Femur (tissue), 1 donor: ENCODE measurements at places on chromosomes 6 and 20.
A peak's percentile ranks its signal among the peaks of the same experiment; 100 is the strongest.

GRCh38 chr6:41587131-41587879 is 41.1 kb downstream of the FOXP4 start:
- DNase-seq = no peak

GRCh38 chr20:530321-530720 is 13.3 kb downstream of the CSNK2A1 start:
- no peak for DNase-seq

DNA sequence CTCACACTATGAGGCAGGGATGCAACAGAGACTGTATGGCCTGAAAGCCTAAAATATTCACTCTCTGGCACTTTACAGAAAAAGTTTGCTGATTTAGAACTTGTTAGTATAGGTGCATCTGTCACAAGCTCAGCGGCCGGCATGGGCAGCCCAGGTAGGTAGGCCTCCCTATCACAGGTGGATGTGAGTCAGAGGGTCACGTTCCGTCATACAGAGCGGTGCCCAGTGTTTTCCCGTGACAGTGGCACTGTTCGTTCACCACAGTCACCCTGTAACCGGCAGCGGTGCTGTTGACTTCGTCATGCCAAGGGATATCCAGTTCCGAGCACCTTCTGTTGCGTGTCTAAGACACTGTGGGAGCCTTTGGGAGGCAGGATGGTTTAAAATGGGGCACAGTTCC is 32.9 kb upstream of the PXDC1 start:
- DNase-seq = no peak

GRCh38 chr6:35065870-35066269 is 75.3 kb downstream of the TCP11 start:
- DNase-seq = no peak

DNA sequence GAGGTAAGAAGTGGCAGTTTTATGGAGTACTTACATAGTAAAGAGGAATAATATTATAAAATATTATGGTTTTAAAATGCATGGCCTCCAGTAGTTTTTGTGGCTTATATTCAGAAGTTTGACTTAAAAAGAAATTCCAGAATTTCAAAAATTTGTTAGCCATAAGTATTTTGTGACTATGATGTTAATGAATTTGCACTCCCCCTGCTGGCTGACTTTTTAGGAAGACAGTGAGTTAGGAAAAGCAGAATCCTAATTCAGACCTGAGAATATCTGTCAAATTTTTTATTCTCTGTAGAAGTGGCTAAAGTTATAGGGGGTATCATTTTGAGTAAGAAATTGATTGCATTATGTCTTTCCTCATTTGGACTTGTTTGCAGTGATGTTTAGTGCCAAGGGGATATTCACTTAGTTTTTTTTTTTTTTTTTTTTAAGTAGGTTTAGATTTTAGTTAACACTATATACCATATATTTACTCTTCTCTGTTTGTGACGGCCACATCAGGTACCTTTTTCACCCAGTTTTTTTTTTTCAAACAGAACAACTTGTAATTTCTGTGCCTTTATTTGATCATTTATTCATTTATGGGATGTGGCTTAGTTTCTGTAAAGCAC is 40.8 kb downstream of the ZFAND3 start:
- no peak for DNase-seq

DNA sequence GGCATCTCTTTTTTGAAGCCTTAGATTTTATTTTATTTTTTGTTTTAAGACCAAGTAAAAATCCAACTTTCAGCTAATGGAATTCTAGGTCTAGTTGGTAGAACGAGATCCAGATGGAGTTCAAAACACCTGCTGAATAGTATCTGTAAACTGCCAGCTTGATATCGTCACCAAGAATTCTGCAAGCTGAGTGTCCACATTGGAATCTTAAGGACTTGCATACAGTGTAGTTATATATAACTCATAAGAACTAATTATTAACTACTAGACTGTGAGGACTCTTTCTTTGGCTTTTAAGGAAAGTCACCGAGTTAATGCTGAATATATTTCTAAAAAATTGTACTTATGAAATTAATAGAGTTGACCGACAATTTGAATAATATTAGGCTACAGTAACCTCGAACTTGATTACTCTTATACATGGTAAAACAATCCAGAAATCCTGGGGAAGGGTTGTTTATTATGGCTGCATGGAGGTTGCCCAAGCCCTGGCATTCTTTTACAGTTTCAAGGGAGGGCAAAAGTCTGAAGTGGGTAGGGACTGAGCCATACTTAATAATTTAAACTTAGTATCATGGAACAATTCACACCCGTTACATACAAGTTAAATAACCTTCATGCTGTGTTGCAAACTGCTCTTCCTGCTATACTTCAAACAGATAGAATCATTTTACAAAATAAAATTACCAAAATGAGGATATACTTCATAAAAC is 553.9 kb downstream of the PTPRT start:
- DNase-seq = no peak

GRCh38 chr6:161406646-161407045 is 132.8 kb upstream of the AGPAT4 start:
- no peak for DNase-seq

GRCh38 chr20:6618051-6618450 is 149.4 kb upstream of the BMP2 start:
- DNase-seq = peak; percentile 54

DNA sequence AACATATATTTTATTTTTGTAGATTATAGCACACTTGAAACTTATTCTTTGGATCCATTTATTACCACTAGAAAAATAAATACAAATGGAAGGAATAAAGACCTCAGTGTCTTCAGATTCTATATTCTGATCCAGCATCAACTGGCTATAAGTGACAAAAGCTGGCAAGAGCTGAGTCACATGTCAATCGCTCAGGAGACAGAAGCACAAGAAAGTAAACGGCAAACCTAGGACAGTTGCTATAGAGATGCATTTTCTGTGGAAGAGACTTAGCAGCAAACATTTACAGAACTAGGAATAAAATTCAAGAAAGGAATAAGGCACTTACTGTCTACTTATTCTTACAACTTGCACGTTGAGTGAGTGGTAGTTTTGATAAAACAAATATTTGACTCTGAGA is 230.4 kb downstream of the CLVS2 start:
- DNase-seq = no peak

- DNase-seq = no peak
These were observed 108.1 kb downstream of the TMEM200A start for GRCh38 chr6:130473886-130474285.

DNA sequence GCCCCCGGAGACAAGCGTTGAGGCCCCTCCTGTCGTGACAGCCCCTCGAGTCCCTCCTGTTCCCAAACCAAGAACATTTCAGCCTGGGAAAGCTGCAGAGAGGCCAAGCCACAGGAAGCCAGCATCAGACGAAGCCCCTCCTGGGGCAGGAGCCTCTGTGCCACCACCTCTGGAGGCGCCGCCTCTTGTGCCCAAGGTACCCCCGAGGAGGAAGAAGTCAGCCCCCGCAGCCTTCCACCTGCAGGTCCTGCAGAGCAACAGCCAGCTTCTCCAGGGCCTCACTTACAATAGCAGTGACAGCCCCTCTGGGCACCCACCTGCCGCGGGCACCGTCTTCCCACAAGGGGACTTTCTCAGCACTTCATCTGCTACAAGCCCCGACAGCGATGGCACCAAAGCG is 72.4 kb downstream of the SERAC1 start:
- DNase-seq = no peak

GRCh38 chr20:62953839-62954703 is 1.6 kb downstream of the SLC17A9 start:
- DNase-seq = peak; percentile 87

DNA sequence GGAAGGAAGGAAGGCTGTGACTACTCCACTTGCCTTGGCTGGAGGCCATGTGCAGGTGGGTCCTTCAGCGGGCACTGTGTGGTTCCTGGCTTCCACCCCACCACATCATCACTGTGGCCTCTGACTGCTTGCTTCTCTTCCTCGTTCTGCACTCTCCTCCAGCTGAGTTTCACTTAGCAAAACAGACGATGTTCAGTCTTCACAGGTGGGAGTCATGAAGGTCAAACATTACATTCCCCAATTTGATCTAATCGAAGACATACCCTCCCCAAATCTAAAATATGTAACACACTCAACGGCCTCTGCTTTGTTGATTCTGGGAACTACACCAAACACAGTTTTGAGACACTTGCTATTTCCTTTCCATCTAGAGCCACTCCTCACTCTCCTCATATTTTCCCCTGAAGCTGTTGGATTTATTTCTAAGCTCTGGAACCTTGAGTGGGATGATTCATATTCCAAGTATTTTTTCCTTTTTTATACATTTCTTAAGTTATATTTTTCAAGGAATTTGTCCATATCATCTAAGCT is 132.5 kb upstream of the FOXA2 start:
- DNase-seq = peak; percentile 66

GRCh38 chr20:45459606-45460005 is 9.9 kb upstream of the WFDC2 start:
- no peak for DNase-seq

DNA sequence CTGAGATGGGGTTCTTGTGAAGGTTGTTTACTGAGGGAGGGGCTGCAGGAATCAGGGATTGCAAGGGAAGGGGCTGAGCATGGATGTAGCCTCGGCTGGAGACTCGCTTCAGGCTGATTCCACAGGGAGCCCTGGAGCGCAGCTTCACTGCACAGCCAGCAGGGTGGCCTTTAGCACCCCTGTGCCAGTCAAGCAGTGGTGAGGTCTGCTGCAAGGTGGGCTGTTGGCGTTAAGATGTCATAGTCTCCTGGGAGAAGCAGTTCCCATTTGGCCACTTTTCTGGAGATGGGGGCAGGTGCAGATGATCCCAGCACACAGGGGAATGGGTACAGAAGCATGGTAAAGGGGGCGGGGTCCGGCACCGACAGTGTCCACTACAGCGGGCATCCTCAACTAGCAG is 126.3 kb downstream of the TOX2 start:
- DNase-seq = no peak

GRCh38 chr20:50043573-50044352 is 61.0 kb downstream of the SNAI1 start:
- DNase-seq = no peak

DNA sequence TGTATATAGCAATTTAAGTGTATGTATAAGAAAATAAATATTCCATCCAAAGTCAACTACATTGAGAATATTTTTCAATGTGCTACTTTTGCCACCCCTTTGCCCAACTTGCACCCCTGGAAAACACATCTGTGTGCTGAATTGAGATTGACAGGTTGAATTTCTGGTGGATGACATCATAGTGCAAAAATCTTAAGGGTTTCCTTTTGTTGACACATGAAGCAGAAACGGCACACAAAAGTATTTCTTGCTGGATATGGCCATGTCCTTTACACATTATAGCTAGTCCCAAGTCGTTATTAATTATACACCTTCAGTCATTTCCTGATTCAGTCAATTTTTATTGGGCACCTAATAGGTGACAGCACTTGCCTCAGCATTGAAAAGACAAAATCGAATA is 188.7 kb upstream of the FBXL4 start:
- no peak for DNase-seq

- no peak for DNase-seq
These were observed 5.8 kb downstream of the IFNGR1 start for GRCh38 chr6:137213331-137213740.

- DNase-seq = no peak
These were observed 250.1 kb downstream of the TBXT start for GRCh38 chr6:165917576-165917975.

DNA sequence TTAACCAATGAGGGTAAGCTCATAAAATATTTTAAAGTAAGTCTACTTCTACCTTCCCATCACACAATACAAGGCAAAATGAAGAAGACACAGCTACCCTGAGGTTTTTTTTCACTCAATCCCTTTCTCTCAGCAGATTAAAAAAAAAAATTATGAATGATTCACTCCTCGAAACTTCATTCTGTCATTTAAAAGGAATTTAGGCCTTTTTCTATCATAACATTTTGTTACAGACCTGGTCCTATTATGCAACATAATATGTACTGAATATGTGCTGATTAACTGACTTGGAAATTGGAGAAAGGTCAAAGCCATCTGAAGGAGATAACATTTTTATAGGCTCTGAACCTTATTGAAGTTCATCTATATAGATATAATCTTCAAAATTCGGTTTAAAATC is 45.5 kb downstream of the PRL start:
- no peak for DNase-seq

DNA sequence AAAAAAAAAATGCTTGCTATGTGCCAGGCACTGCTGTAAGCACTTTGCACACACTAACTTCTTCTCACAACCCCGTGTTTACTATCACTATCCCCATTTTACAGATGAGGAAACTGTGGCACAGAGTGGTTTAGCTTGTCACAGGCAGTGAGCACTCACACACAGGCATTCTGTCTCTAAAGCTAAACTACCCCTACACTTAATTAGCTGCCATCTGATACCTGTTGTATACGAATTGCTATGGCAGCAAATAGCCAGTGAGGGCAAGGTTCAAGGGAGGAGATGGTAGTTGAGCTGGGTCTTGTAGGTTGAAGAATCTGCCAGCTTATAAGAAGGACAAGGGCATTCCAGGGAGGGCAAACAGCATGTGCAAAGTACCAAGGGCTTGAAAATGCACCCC is 5.2 kb downstream of the TNNC2 start:
- no peak for DNase-seq

DNA sequence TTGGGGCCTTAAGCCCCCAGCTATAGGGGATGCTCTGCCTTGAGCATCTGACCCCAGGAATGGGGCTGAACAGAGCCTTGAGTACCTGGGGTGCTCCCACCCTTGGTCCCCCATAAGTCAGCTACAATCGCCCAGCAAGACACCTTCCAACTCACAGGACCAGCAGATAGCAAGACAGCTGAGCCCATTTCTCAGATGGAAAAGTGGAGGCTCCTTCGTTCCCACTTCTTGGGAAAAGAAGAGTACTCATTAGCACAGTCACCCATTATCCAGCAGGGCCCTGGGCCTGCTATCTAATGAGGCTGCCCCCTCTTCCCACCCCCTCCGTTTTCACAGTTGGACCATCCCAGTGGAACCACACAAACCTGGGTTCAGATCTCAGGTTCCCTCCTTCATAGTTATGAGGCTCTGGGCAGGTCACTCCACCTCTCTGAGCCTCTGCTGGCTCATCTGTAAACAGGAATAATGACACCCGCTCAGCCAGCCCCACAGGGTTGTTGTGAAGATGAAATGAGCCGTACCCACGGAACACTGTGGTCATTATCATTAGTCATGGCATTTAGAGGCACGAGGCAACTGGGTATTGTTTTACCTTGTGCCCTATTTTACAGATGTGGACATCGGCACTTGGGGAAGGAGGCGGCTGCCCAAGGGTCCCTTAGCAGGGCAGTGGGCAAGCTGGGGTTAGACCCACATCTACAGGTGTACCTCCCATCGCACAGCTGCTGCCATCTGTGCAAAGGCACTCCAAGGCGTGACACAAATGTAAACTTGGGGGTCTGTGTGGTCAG is 4.5 kb downstream of the LPIN3 start:
- DNase-seq = no peak

DNA sequence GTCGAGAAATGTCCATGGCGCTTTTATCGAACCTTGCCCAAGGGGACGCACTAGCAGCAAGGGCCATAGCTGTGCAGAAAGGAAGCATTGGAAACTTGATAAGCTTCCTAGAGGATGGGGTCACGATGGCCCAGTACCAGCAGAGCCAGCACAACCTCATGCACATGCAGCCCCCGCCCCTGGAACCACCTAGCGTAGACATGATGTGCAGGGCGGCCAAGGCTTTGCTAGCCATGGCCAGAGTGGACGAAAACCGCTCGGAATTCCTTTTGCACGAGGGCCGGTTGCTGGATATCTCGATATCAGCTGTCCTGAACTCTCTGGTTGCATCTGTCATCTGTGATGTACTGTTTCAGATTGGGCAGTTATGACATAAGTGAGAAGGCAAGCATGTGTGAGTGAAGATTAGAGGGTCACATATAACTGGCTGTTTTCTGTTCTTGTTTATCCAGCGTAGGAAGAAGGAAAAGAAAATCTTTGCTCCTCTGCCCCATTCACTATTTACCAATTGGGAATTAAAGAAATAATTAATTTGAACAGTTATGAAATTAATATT is 115.7 kb downstream of the TMEM242 start:
- no peak for DNase-seq
